ENCODE measurements at places on chromosomes 6 and 20. TPM values are rescaled to one million over a fixed set of nuclear protein-coding genes. Genes with fewer than 3 reads are reported as not detected.

DNA sequence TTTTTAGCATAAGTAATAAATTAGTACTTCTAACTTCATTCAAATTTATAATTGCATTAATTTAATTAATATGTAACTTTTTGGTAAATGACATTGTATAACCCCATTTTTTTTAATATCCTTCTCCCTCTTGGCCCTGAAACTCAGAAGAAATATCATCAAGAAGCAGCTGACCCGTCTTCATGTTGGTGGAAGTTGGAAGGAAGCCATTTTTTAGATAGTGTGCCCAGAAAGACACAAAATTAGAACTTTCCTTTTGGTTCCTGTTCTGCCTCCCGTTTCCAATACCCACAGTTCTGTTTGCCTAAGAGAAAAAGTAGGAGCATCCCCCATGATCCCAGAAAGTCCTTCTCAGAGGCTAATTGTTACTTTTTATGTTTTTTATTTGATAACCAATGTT, 65.5 kb downstream of the PLCB4 start:
- no peak for DNase-seq

DNA sequence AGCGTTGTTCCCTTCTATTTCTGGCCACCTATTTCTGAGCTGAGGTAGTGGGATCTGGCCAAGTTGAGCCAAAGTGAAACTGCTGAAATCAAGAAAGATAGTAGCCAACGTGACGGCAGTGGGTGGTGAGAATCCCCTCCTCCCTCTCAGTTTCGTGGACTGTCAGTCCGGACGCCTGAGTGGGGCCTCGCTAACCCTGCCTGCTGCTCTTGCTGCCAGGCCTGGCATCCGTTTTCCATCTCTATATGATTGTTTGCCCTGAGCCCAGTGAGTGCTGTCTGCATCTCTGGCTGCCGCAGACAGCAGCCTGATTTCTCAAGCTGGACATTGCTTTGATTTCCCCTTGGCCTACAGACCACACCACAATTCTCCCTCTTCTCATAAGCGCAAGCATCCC, 23.5 kb upstream of the PAX1 start:
- DNase-seq, result no peak

- DNase-seq, result no peak
These were observed 8.7 kb upstream of the ZMYND8 start for GRCh38 chr20:47365023-47365764.

Gene CCN2
- 26.1 TPM for total RNA-seq

Gene CLPSL2
- 4.3 TPM for total RNA-seq

DNA sequence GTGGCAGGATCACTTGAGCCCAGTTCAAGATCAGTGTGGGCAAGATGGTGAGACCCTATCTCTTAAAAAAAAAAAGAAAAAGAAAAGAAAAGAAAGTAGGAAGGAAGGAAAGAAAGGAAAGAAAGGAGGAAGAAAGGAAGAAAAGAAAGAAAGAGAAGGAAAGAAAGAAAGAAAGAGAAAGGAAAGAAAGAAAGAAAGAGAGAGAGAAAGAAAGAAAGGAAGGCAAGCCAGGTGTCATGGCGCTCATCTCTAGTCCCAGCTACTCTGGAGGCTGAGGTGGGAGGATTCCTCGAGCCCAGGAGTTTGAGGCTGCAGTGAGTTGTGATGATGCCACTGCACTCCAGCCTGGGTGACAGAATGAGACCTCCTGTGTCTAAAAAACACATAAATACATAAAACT, 11.5 kb upstream of the SRC start:
- no peak for DNase-seq

GRCh38 chr6:158448856-158449255, 111.0 kb upstream of the TMEM181 start:
- no peak for DNase-seq

GRCh38 chr20:61442075-61442670, 190.1 kb downstream of the CDH4 start:
- DNase-seq, result no peak

- DNase-seq, result no peak
These were observed 76.0 kb downstream of the JPH2 start for GRCh38 chr20:44110816-44111568.

GRCh38 chr6:18371010-18371409, 16.1 kb upstream of the RNF144B start:
- no peak for DNase-seq

Gene NRSN1
- not detected for total RNA-seq

DNA sequence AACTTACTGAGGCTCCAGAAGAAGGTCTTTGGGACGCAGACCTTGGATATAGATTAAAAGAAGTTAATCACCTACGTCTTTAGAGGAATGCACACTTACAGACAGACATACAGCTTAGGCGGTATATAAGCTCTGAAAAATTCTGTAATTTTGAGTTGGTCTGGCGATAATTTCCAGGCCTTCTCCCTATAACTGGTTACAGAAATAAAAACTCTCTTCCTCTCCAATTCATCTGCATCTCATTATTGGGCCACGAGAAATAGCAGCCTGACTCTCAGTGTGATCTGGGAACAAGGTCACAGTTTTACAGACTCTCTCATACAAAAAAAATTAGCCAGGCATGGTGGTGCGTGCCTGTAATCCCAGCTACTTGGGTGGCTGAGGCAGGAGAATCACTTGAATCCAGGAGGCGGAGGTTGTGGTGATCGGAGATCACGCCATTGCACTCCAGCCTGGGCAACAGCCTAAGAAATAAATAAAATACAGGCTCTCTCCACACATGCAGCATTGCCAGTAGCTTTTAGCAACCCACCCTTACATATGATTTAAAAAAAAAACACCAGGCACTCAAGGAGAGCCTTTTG, 4.7 kb downstream of the ZBTB24 start:
- no peak for DNase-seq

GRCh38 chr20:16462711-16463110, 110.5 kb downstream of the KIF16B start:
- DNase-seq, result no peak

Gene CRYBG1
- total RNA-seq, result 4.8 TPM

Gene OOEP
- 0.46 TPM for total RNA-seq

DNA sequence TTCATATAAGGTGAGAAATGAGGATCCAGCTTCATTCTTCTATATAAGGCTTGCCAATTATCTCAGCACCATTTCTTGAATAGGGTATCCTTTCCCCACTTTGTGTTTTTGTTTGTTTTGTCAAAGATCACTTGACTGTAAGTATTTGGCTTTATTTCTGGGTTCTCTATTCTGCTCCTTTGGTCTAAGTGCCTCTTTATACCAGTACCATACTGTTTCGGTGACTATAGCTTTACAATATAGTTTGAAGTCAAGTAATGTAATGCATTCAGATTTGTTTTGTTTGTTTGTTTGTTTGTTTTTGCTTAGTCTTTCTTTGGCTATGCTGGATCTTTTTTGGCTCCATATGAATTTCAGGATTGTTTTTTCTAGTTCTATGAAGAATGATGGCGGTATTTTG, 64.6 kb downstream of the ERMARD start:
- DNase-seq, result no peak

GRCh38 chr6:34559651-34560365, 3.7 kb upstream of the SPDEF start:
- DNase-seq, result no peak

Gene COX4I2
- 0.60 TPM for total RNA-seq

GRCh38 chr6:150633486-150633834, 33.8 kb downstream of the PLEKHG1 start:
- DNase-seq, result no peak

DNA sequence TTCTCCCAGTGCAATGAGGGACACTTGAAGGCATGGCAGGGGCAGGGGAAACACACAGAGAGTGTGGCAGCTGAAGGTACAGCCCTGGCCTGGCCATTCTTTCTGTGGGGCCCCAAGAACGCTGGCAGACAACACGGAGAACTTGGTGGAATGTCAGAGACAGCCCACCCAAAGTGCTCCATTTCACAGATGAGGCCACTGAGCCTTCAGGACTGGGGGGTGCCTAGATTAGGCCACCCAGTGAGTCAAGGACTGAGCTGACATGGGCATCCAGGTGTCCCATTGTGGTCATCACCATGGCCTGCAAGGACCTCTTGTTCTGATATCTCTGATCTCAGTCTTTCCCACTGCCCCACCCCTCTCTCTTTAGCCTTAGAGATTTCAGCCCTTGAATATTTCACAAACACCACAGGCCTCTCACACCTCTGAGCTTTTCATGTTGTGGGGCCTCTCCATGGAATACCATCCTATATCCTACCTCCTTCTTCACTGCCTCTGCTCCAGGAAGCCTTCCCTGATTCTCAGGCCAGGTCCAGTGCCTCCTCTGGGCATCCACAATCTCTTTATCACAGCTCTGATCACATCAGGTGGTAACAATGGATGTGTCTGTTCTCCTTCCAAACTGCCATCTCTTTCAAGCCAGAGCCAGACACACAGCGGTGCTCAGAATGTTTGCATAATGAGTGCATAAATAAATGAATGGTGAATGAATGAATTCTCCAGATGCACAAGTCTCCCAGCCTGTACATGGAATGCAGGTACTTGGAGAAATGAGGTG, 2.0 kb upstream of the RSPO4 start:
- DNase-seq, result no peak

Gene TRAPPC3L
- not detected for total RNA-seq

DNA sequence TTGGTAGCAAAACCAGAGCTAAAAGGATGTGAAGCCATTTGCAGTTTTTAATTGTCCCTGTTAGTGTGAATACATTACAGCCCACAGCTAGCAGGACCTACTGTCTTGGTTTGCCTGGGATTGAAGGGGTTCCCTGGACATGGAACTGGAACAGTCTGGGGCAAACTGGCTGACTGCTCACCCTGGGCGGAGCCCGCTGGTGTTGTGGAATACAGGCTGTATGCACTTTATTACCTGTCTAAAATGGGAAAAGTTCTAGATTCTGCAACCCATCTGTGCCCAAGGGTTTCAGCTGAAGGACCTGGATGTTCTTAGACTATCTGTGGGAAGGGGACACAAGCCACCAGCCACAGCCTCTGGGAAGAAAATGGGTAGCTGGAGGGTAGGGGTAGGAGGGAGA, 12.2 kb upstream of the CDKN1A start:
- DNase-seq, result no peak

Gene IMPG1
- total RNA-seq, result not detected

DNA sequence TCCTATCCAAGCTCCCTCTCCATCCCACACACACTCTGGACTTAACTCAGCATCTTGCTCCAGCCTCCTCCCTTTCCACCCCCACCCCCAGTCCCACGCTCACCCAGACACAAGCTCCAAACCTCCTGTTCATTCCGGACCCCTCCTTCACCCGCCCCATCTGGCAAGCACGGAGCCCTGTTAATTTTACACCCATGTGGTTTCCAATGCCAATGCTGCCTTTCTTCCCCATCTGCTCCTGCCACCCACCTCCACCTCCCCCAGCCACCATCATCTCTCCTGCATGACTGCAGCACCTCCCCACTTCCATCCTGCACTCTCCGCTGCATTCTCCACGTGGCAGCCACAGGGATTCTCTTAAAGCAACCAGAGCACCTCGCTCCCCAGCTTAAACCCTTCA, 9.9 kb upstream of the CDK5RAP1 start:
- DNase-seq, result no peak

DNA sequence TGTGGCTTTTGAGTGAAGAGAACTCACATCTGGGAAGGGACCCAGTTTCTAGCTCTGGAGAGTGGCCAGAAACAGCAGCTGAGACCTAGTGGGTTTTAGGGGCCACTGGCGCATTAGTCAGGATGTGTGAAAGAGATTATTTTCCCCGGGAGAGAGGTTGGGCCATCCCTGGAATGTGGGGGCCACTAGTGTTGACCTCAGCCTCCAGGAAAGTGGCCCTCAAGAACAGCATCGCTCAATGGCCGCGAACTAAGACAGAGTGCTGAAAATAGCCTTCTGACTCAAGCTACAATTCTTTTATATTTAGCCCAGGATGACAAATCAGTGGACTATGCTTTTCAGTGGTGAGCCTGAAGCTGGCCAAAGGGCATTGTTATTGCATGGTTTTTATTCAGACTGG, 210.4 kb upstream of the RNF24 start:
- DNase-seq, result no peak

Gene CLDN20
- total RNA-seq, result not detected

DNA sequence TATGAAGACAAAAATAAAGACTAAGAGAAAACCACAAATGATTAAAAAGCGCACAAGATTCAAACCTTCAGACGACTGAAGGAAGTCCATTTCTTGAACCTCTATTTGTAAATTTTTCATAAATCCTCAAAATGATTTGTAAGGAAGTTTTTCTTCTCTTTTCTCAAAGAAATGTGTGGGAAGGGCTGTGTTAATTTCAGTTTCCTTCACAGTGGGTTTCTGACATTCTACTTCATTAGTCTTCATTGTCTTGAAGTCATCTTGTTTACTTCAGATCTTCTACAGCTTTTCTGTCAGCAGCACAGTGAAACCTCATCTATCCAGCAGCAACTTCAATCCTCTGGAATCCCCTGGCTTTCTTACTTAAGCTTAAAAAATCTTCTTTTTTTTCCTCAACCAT, 87.6 kb upstream of the MYLIP start:
- no peak for DNase-seq

Gene STMND1
- total RNA-seq, result 1.3 TPM

DNA sequence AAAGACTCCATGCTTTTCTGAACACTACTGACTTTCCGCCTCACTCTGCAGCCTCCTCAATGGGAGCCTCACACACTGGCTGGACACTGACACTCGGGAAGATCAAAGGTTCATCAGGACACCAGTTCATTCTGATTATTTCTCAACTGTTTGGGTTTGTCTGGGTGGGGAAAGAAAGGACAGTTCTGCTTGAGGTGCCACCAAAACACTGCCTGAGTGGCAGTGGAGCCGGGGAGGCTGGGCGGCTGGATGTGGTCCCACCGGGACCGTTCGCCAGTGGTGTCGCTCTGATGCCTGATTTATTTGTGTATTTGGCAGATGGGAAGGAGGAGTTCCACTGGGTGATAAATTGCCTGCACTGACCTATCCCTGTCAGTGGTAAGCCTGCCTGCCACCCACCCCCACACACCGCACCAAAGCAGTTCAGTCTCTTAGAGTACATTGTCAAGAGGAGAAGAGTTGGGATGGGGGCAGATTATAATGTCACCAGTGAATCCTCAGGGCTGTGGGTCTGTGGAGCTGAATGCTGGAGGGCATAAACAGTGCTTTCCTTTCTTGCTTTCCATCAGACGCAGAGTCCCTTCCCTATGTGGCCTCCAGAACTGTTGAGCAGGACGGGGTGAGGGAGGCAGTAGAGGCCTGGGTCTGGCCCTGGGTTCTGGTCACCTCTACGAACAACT, 49.8 kb downstream of the EDN1 start:
- DNase-seq, result no peak

Gene CFAP206
- 0.06 TPM for total RNA-seq

Gene HNF4A
- 22.6 TPM for total RNA-seq

DNA sequence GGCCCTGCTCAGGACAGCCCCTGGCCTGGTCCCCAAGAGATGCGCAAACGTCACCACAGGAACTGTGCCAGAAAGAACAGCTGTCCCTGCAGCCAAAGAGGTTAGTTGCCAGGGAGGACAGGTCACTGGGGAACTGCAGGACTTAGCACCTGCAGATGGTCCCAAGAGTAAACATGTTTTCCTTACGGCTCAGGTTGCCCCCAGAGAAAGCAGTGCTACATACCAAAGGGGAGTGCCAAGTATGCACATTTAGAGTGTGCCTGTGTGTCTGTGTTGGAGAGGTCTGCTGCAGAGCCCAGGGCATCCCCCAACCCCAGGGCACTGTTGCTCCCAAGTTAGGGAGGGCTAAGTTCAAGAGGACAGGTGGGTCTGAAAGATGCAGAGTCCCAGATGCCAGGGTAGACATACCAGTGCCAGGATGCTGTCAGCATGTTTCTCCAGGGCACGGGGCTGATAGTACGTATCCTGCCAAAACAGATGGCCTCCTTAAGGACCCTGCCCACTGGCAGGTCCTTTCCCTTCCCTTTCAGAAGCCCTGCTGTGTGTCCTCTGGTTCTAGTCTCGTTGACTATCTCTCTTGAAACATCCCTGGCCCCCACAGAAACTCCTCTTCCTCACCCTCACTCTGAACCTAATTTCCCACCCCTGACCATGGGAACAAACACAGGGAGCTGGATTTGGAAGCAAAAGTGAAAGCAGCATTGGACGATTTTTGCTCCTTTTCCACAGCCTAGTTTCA, 1.3 kb downstream of the ABHD16A start:
- DNase-seq, result no peak

Measured in pancreas (tissue), 10 donors.